Jurkat, Clone E6-1 (cell line): ENCODE measurements at places on chromosomes 5 and 9.

GRCh38 chr5:112921026-112921832 is 798 bp downstream of the REEP5 start:
- no peak for DNase-seq

GRCh38 chr9:127273326-127273725 is 8.8 kb downstream of the GARNL3 start:
- no peak for DNase-seq

DNA sequence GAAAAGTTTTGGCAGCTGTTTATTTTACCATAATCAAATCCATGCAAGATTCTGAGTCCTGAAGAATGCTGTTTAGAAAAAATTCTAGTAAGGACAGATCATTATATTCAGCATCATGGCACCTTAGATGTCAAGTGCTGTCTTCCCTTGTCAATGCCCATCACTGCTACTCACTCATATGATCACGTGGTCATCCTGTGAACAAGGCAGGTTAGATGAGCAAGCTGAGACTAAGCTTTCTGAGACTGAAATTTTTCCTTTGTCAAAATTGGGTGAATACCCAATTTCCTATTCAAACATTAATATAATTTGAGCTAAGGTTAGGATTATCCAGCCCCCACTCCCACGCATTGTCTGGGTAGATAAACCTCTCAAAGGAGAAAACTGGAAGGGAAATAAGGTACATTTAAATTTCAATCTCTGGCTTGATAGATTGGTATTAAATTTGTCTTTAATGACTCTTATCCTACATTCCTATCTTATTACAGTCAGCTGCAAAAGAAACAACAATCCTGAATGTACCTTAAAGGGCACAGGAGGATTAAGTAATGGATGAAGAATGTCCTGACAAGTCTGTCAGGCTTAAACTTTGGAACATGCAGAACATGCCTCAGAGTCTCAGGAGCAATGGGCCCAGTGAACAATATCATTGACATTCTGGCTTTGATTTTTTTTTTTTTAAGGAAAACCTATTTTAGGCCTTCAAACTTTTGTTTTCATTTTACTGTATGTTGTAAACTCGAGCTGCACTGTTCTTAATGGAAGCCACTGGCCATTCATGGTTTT is 148.7 kb upstream of the RANBP3L start:
- no peak for DNase-seq

DNA sequence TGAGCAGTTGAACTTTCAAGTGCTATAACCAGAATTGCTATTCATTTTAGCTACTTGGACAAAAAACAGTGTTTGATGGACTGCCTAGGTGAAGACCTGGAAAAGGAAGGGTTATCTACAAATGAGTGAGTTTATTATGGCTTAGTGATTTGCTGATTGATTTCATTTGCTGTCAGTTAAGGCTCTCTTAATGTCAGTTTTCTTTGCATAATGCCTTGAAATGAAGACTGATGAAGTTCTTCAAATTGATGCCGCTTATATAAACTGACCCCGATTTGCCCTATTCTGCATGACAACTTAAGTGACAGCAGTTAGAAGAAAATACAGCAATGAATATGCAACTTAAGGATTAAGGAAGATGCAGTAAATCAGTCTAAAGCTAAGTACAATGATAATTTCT is 332.6 kb downstream of the CCDC171 start:
- no peak for DNase-seq

DNA sequence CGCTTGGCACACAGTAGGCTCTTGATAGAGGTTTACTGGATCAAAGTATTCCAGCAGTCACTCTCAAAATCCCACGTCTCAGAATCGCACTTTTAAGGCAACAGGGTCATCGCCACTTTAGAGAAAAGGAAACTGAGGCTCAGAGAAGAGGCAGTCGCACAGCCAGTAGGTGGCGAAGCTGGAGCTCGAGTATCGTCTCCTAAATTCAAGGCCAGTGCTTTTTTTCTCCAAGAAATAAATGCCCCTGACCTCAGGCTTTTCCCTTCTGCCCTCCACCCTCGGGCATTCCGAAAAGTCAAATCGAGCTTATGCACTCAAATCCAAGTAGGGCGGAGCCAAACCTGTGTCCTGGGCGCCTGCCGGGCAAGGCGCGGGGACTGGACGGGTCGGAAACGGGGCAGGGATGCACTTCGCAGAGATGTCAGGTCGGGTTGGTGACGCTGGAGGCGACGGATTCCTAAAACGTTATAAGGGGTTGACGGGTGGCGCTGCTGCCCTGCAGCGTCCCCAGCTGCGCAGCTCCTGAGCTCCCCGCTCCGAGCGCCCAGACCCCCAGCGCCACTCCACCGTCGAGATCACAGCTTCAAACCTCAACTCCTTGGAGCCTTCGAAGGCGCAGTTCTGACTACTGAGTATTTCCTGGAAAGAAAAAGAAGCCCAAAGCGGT is 4.7 kb upstream of the FOXB2 start:
- no peak for DNase-seq
